ENCODE measurements at places on chromosomes 3 and 15.
A peak's percentile ranks its signal among the peaks of the same experiment; 100 is the strongest.

DNA sequence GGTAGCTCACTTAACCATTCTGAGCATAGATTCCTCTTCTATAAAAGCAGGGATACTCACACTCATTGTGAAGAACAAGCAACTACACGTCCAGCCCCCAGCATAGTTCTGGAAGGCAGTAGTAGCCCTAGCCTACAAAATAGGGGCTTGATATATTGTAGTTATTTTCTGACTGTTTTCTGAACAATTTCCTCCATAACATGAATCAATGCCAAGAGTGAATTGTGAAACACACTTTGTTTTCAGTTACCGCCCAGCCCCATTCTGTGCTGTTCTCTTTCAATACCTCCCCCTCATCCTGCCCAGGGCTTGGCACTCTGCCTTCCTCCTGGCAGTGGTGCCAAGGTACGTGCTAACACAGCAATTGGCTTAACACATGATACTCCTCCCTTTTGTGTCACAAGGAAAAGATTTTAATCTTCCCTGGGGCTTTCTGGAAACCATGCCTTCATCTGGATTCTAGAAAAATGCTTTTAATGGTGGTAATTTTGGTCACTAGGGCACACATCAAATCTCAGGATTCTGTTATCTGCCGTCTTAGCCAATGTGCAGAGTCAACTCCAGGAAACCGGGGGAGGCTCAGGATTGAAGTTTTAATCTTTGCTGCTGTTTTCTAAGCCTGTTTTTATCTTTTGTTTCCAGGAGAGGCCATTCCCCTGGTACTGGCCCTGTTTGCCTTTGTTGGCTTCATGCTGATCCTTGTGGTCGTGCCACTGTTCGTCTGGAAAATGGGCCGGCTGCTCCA is 37.2 kb downstream of the IL20RB start:
- DNase-seq = peak; percentile 89

DNA sequence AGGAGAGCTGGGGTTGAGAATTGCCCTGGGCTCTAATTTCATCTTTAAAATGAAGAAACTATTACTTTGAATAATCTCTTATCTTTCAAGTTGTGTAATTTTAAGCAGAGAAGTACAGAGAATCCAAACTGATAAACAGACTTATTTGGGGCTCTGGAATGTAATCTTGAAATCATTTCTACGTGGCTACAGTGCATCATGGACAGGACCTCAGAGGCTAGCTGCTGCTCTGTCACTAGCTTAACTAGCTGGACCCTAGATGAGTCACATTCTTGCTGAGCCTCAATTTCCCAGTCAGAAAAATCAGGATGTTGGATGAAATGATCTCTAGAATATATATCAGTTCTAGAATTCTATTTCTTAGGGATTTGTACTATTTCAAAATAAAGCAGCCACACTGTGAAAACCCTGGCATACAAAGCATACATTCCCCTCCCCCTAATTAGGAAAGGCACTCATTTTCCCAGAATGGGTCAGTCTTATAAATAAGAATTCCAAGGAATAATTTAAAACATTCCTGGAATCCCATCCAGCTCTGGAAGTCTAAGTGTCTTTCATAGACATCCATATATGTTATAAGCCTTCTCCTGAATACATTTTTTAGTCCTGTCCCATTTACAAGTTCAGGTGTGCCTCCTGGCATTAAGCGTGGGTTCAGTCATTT is 47.2 kb downstream of the RASGRP1 start:
- no peak for DNase-seq

DNA sequence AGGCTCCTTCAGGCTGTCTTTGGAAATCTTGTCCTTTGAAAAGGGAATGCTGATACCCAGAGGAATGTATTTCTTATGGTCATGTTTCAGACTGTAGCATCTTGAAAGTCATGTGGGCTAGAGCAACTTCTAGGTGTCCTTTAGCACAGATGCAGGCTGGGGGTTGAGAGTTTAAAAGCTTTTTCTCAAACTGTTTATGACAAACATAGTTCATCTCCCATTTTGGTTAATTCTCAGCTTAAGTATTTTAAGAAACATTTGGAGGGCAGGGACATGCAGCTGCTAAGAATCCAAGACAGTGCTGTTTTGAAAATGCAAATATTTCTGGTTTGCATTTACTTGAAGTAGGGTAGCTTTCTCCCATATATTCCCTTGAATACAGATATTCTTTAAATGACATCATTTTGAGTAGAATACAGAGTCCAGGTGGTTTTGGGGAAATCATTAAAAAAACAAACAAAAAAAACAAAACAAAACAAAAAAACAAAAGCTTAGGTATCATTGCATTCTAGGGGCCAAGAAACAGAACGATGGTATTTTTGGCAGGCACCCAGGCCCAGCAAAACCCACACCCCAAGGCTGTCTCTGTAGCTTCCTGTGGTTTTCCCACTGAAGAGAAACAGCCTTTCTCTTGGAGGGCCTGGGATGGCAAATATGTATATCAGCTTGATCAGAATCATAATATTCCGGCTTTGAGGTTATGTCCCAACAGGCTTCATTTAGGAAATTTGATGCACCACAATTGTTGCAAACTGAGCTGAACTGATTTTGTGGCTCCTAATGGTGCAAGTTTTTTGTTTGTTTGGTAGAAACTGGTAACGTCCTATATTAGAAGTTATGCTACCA is 120.0 kb downstream of the ATG7 start:
- DNase-seq = no peak

GRCh38 chr15:60583946-60584345 is 105.0 kb upstream of the ICE2 start:
- DNase-seq = no peak

- peak; percentile 93 for DNase-seq
Measured at GRCh38 chr3:62587169-62587568, 213.8 kb upstream of the FEZF2 start.

DNA sequence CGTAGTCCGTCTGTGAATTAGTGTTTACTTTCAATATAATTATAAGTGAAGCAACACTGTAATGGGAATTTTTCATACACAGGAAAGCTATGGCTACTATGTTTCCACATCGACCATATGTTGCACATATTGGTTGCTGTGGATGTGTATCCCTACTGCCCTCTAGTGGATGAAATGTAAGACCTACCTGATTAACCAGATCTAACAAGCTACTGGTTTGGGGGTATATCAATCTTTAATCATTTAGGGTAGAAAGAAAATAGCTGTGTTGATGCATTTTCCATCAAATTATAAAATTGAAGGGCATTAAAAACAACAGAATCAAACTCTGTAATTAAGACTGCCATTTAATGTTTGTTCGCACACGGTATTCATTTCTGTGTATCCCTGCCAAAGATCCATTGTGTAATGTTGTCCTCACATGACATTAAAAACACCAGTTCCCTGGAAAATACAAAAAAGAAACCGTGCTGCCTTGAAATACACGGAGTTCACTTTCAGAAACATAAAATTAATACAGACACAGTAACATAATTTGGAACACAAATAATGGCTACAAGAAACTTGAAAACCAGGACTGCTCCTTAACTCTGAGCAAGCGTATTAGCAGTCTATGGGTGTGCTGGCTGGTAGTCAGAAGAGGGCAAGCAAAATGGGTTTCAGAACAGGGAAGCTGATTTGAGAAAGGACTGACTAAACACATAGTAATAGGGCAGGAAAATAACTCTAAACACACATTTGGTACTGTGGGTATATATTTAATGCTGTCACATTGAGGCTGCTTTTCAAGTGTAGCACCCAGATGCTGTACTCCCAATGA is 125.1 kb downstream of the TIGIT start:
- DNase-seq = peak; percentile 65

GRCh38 chr15:71437919-71438318 is 322.6 kb downstream of the THSD4 start:
- DNase-seq = no peak

- no peak for DNase-seq
Measured at GRCh38 chr3:186519021-186519658, 25.0 kb downstream of the CRYGS start.

DNA sequence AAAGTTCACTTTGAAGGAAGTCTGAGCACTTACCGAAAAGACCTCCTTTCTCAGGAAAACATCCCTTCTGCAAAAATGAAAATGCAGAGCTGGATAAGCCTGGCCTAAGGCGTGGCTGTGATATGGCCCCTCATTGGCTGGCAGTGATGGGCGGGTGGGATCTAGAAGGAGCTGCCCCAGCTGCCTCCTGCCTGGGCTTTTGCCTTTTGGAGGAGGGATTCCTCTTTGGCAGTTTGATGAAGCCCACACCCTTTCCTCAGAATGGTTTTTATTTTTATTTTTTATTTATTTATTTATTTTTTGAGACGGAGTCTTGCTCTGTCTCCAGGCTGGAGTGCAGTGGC is 4.0 kb upstream of the DZIP1L start:
- DNase-seq = no peak

GRCh38 chr3:14508505-14508819 is 31.7 kb downstream of the GRIP2 start:
- no peak for DNase-seq
